ENCODE measurements at places on chromosomes 3 and 15.
A peak's percentile ranks its signal among the peaks of the same experiment; 100 is the strongest.

- DNase-seq: no peak
These were observed 23.1 kb downstream of the TNFAIP8L3 start for GRCh38 chr15:51071578-51071977.

DNA sequence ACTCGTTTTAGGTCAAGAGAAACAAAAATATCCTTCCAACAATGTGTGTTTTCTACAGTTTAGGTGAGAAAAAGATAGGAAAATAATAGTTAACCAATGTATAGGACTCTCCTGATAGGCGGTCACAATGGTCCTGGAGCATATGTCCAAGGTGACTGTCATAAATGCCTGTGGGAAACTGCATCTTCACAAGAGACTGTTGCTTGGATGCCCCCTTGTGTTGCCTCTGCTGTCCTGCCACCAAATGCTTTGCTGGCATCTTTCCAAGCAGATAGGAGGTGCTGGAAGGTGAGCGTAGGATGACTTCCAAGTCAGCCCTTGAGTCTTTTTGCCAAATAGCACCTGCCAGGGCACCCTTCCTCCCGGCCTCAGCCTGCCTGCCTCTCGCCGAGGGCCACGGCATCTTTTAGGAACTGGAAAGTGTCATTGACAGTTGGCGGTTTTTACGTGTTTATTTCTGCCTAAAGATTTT, 24.1 kb upstream of the SACM1L start:
- peak; percentile 74 for DNase-seq

- DNase-seq: peak; percentile 44
These were observed 55.9 kb upstream of the PLCL2 start for GRCh38 chr3:16828815-16829214.

DNA sequence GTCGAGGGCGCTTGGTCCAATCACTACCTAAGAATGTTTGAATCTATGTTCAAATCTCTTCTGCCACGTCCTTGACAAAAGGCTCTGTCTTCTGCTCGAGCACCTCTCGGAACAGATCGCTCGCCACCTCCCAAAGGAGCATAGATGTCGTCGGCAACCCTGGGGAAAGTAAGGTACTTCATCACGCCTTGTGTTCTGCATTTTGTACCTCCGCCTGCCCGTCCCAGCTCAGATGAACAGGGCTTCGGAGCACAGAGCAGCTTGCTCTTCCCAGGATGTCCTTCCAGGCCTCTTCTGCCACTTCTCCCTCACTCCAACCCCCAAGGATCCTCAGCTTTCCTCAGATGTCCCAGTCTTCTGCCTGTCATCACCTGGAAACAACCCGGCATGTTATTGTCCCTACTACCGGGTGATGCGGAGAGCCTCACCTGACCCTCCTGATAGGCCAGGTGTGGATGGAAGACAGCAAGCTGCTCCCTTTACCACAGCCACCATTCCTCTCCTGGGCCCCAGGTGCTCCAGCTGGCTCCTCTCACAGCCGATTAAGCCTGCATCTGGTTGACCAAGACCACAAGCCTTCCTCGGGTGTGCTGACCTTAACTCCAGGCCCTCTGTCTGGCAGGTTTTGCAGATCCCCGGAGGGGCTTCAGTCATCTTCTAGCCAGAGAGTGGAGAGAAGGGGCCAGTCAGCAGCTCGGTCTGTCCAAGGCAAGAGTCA, 270.5 kb downstream of the FAM43A start:
- DNase-seq: no peak

DNA sequence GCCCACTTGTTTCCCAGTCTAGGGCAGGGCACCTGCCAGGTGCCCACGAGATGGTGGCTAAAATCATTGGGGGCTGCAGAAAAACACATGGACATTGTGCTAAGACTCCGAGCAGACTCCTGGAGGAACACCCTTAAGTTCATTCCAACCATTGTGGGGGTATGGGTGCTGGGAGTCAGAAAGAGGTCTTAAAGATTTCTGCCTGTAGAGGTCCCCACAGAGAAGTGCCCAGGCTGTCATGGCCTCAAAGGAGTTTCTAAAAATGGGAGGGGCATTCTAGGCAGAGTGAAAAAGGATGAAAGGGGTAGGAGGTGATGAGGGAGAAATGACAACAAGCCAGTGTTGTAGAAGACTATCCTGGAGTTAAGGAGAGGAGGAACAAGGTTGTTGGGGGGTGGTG, 17.1 kb downstream of the RBP1 start:
- DNase-seq: no peak

DNA sequence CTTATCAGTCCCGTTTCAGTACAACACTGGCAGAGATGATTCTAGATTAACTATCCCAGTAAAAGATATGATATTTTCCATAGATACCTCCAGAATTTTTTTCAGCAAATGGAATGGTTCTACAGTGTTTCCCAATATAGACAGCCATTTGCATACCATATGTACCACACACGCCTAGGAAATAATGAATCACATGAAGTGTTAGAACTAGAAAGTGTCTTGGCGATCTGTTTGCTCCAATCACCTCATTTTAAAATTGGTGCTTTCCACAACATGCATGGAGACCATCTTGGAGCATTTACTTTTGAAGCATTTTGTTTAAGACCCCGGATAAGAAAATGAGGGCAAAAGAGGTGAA, 2.0 kb downstream of the C2CD4A start:
- DNase-seq: no peak

- DNase-seq: no peak
These were observed 70.3 kb upstream of the OCA2 start for GRCh38 chr15:28169366-28169765.

- DNase-seq: no peak
These were observed 41.4 kb downstream of the ROBO2 start for GRCh38 chr3:77081240-77081661.

DNA sequence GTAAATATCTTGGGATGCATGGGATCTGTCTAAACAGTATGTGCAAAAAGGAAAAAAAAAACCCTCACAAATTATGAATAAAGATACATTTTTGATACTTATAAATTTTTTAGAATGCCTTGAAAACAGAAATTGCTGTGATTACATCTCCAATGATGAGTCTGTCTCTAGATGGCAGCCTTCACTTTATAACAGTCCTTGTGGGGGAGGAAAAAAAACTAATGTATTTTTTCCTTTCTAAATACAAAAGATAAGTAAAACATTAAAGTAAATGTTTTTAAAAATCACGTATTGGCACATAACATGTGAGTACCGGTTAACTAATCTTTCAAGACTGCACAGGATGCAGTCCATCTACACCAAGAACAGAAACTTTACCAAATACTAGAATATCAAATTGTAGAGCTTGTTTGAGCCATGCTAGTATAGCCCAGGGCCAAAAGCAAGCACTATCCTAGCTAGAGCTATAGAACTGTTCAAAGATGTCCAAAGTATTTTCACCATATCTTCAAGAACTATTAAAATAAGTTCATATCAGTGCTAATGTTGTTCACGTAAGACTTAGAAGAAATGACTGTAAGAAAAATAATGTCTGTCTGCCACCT, 206.4 kb downstream of the STAG1 start:
- DNase-seq: no peak

- DNase-seq: no peak
These were observed 14.2 kb upstream of the PXYLP1 start for GRCh38 chr3:141217389-141217788.

DNA sequence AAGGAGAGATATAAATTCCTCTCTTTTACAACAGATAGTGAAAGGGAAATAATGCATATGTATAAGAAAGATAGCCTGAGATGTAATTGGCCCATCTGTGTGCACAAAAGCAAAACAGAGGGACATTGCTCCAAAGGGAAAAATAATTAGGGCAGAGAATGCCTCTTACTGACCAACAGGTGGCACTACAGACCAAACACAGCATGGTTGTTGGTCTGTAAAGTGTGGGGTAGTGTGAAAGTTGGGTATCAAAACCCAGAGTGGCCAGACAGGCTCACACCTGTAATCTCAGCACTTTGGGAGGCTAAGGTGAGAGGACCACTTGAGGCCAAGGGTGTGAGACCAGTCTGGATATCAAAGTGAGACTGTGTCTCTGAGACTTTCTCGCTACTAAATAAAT, 4.5 kb upstream of the TLNRD1 start:
- peak; percentile 54 for DNase-seq

DNA sequence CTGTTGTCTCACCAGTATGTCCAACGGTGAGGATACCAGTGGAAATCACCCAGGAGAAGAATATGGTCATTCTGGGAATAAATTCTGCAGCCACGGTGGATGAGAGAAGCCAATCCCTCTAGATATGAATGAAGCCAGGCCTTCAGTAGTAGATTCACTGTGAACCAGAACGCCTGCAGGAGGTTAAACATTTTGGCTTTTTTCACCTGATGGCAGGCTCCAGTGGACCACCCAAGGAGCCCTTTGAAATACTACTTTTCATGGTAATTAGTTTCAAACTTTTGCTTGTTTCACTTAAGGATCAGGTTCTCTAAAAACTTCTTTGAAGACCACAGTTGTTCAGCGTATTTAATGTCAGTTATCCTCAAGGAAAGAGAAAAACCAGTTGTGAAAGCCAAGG, 353.4 kb downstream of the RORA start:
- DNase-seq: no peak

GRCh38 chr15:58252586-58253323, 114.6 kb downstream of the AQP9 start:
- DNase-seq: no peak

DNA sequence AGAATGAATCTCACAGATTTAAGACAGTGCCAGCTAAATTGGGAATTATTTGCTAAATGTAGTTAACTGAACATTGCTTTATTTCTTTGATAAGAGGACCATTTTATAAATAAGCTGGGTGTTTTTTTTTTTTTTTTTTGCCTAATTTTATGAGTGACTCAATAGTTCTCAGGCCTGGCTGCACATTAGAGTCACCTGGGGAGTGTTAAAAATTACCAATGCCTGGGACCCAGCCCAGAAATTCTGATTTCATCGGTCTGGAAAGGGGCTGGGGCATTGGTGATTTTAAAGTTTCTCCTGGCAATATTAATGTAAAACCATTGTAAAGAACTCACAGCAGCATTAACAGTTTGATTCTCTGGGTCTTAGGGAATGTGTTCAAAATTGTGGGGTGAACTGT, 51.2 kb upstream of the PHLDB2 start:
- DNase-seq: no peak

GRCh38 chr15:75669191-75669878, 21.6 kb downstream of the SNX33 start:
- DNase-seq: peak; percentile 21

DNA sequence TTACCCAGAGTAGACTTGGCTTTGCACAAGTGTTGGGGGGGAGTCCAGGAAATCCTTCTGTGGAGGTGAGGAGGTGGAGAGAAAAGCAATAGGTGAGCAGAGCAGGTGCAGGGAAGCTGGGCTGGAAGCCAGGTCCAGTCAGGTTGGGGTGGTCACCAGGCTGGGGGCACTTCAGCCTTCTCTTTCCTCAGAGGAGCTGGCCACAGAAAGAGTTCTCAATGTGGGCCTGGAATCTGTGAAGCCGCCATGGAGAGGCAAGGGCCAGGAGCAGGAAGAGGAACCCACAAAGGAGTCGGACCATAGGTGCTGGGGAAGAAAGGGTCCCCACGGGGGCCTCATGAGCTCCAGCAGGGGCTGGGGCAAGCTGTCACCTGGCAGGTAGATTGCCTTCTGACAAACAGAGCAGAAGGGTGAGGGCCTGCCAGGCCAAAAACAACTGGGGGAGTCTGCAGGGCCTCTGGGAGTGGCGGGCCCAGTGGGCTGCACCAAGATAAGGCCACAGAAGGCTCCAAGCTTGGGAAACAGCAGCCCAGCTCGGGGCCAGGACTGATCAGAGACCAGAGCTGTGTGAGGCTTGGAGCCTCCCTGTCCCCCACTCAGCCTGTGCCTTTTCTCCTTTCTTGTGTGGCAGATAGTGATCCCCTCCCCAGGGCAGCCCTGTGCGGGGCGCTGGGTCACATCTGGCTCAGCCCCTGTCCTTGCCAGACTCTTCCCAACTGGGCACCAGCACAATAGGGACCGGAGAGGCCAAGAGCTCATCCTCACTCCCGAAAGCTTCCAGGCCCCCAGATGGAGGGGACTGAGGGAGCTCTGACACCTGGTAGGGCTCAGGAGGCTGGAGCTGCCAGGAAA, 53.0 kb upstream of the FGD5 start:
- no peak for DNase-seq

- peak; percentile 41 for DNase-seq
These were observed 39.0 kb downstream of the CMSS1 start for GRCh38 chr3:99856437-99857220.

DNA sequence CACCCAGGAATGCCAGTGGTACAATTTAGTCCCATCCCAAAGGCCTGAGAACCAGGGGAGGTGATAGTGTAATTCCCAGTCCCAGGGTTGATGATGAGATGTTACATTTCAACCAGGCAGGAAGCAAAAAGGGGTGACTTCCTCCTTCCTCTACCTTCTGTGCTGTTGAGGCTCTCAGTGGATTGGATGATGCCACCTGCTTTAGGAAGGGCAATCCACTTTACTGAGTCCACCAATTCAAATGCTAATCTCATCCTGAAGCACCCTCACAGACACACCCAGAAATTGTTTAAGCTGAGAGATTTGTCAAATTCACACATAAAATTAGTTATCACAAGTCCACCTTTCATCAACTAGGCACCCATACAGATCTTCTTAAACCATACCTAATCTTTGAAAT, 418.5 kb upstream of the GOLIM4 start:
- DNase-seq: no peak

GRCh38 chr15:82648257-82649103, 1.3 kb upstream of the CPEB1 start:
- DNase-seq: no peak

GRCh38 chr3:86658876-86659275, 332.1 kb downstream of the VGLL3 start:
- DNase-seq: no peak

- no peak for DNase-seq
These were observed 2.7 kb downstream of the TM4SF18 start for GRCh38 chr3:149330609-149331331.

- no peak for DNase-seq
These were observed 411.6 kb downstream of the GBE1 start for GRCh38 chr3:81349816-81350340.

DNA sequence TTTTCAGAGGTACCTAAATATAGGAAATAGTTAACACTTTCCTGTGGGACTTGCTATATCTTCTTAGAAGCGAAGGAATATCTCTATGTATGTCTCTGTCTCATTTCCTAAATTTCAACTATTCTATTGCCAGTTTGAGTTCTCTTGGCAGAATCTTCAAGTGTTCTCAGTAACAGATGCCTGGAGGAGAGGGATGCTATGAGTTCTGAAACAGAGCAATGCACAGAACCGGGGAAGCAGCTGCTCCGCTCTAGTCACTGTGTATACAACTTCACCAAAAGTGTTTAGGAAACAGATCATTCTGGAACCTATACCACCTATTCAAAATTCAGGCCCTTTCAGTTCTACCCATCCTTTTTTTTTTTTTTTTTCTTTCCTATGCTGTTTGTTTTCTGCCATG, 144.6 kb downstream of the RORA start:
- no peak for DNase-seq

Measured in activated CD4-positive, alpha-beta T cell treated with anti-CD3 and anti-CD28 coated beads, Interleukin-2, Interleukin-6, amounts not matched to agents 100 ng/mL and 50 ng/mL, durations not matched to agents 16 hours and 8 hours (primary cell).